ENCODE measurements at places on chromosomes 7 and 10.

DNA sequence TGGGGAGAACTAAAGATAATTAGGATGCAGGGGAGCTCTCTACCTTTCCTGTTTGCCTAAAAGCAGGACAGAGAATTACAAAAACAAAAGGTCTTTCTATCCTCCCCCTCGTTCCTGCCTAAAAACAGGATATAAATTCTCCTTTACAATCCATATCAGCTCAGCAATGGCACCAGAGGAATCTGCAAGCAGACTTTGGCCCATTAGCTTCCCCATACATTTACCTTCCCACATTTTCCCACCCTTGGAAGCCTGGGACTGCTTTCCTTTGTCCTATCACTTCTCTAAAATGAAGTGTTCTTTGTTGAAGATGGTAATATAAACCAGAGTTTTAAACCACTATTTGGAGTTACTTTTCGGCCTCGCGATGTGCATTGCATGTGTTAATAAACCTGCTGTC, 15.5 kb downstream of the SHTN1 start:
- DNase-seq: no peak

GRCh38 chr10:43078986-43079273, 2.1 kb downstream of the RET start:
- no peak for DNase-seq

DNA sequence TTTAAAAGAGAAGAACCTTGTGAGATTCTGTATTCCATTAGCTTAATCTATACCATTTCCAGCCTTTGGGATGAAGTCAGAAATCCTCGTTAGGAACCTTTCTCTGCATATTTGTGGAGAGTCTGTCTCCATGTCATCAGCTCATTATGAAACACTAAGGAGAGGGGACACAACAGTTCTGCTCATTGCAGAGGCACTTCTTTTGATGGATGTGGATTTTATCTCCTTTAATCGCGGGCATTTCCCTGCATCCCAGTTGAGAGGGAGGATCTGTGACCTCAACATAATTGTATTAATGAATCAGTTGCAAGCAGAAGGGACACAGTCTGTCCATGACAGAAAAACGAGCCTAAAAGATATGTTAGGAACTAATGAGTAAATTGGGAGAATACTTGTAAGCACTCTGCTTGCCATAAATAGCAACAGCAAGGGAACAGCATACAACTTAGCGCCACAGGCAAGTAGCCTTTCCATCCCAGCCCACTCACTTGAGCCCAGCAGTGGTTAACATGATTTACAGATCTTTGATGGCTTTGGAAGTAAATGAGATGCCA, 37.9 kb downstream of the SORCS1 start:
- no peak for DNase-seq

GRCh38 chr7:144518360-144518759, 114.9 kb upstream of the NOBOX start:
- DNase-seq: no peak

DNA sequence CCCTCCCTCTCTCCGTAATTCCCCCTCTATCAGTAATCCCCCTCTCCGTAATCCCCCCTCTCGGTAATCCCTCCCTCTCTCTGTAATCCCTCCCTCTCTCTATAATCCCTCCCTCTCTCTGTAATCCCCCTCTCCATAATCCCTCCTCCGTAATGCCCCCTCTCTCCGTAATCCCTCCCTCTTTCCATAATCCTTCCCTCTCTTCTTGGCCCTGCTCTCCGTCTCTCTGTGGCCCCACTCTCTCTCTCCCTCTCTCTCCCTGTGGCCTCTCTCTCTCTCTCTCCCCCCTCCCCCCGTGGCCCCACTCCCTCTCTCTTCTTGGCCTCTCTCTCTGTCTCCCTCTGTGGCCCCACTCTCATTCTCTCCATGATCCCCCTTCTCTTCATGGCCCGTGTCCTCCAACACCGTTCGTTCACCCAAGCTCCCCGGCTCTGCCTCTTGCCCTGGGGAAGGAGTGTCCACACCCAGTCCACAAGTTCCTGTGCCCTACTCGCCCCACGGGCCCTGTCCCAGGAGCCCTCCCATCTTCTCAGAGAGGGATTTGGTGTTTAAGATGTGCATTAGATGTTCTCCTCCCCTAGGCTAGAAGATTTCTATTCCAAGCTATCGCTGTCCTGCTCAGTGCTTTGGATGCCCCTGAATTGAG, 19.8 kb downstream of the SHH start:
- no peak for DNase-seq

GRCh38 chr10:102752934-102753664, 9.4 kb downstream of the WBP1L start:
- DNase-seq: no peak

DNA sequence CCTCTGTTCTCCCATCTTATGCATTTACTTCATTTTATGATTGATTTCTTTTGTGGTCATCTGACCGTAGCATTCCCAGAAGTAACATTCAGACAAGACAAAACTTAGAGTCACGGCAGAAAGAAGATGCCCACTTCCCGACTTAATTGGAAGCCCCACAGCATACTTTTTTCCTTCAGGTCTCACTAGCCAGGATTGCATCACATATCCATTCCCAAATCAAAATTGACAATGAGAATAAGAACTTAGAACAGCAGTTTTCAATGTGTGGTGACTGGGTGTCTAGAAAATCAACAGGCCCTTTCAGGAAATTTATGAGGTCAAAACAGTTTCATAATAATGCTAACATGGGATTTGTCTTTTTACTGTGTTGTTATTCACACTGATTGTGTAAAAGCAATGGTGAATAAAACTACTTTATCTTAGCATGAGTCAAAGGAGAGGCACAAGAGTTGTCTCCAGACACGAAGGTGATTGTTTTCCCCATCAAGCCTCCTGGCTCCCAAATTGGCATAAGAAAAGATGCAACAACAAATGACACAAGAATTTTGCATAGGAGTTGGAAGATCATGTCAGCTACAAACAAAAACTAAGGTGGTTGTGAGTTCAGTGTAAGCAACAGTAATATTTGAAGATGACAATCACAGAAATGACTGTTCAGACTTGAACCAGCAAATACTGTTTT, 493.9 kb downstream of the HTR7 start:
- DNase-seq: no peak

DNA sequence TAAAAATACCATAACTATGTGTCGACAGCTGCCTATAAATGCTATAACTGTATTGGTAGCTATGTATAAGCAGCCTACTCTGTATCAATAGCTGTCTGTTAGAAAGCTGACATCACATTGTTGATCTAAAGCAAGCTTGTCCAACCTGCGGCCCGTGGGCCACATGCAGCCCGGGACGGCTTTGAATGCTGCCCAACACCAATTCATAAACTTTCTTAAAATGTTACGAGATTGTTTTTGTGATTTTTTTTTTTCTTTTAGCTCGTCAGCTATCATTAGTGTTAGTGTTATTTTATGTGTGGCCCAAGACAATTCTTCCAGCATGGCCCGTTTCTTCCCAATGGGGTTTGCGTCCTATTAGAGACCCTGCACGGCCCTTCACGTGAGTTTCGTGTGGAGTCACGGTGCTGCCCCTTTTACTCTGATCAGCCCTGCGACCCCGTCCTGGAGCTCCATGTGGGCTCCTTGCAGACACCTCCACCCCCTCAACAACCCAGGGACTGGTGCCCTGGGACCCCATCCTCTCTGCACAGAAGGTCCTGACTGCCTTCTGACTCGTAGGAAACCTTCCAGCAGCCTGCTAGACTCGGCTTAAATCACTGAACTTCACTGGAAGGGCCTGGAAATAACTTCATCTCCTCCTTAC, 4.5 kb upstream of the PRKAR1B start:
- no peak for DNase-seq

DNA sequence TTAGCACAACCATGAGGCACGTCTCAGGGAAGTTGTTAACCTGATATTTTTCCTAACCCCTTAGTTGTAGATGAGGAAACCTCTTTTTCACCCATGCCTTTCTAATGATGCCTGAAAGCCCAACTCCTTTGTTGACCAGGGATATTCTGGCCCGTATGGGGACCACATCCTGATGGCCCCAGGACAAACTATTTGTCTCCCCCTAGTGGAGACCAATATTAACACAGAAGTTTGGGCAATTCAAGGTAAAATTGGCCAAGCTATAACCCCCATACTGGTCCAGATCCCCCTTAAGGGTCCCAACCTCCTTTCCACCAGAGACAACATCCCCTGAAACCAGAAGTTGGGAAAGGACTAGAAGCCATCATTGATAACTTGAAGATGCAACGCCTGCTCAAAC, 893.3 kb downstream of the SORCS1 start:
- DNase-seq: no peak

DNA sequence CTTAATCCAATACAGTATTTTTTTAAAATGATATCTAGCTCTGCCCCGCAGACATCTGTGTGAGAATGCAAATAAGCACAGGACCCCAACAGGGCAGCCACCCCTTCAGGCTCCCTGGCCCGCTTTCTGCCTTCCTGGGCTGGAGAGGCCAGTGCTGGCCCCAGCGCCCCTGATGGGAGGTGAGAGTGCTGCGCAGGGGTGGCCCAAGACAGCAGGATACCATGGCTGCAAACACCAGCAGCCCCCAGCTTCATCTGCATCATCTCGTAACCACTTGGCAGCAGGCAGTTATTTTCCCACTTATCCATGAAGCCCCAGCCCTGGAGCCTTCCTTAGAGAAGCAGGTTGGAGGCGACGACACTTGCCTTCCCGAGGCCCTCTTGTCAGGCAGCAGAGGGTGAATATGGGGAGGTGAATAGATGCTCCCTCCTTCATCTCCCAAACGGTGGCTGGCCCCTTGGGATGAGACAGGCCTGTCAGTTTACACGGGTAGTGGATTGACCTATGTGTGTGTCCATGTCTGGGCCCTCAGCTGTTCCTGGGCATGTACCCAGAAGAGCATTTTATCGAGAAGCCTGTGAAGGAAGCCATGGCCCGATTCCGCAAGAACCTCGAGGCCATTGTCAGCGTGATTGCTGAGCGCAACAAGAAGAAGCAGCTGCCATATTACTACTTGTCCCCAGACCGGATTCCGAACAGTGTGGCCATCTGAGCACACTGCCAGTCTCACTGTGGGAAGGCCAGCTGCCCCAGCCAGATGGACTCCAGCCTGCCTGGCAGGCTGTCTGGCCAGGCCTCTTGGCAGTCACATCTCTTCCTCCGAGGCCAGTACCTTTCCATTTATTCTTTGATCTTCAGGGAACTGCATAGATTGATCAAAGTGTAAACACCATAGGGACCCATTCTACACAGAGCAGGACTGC, 71.2 kb downstream of the ALOX5 start:
- DNase-seq: no peak
